CD4-positive, alpha-beta T cell (primary cell): ENCODE measurements at places on chromosomes 13 and 19.

- DNase-seq = no peak
These were observed 8.1 kb downstream of the CEACAM20 start for GRCh38 chr19:44521370-44521769.

DNA sequence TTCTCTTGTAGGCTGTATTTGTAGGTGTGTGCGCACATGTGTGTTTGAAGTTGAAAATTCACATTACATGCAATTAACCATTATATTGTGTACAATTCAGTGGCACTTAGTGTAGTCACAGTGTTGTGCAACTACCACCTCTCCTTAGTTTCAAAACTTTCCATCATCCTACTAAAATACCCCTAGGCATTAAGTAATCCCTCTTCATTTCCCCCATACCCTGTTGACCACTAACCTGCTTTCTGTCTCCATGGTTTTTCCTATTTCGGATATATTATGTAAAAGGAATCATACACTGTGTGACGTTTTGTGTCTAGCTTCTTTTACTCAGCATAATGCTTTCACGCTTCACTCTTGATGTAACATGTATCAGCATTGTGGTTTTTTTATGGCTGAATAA lies 16.1 kb downstream of the LSM14A start:
- DNase-seq = no peak

GRCh38 chr19:34994643-34995541 lies 5.2 kb upstream of the GRAMD1A start:
- no peak for DNase-seq

DNA sequence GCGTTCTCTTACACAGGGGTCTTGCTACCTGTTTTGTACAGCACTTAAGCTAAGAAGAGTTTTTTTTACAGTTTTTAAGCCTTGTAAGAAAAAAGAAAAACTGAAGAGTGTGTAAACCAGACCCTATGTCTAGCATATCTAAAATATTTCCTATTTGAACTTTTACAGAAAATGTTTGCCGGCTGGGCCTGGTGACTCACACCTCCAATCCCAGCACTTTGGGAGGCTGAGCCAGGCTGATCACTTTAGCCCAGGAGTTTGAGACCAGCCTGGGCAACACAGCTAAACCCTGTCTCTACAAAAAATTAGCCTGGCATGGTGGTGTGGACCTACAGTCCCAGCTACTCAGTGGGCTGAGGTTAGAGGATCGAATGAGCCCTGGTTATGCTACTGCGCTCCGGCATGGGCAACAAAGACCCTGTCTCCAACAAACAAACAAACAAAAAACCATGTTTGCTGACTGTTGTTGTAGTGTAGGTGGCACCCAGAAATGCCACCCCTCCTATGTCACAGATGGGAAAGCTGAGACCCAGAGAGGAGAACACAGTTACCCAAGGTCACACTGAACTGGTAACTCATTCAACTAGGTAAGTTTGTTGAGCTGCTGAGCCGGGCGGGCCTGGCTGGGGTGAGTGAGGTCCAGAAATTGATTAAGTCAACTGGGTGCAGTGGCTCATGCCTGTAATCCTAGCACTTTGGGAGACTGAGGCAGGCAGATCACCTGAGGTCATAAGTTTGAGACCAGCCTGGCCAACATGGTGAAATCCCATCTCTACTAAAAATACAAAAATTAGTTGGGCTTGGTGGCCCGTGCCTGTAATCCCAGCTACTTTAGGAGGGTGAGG lies 1.9 kb upstream of the VASP start:
- no peak for DNase-seq

- DNase-seq = no peak
These were observed 21.2 kb upstream of the SCEL start for GRCh38 chr13:77514336-77514726.

- peak; percentile 84 for DNase-seq
These were observed at the start of gene FCHO1 for GRCh38 chr19:17751103-17751911. FCHO1 (plus strand) TSS chr19:17751477; CDS start chr19:17755165, 3,688 bp downstream.

DNA sequence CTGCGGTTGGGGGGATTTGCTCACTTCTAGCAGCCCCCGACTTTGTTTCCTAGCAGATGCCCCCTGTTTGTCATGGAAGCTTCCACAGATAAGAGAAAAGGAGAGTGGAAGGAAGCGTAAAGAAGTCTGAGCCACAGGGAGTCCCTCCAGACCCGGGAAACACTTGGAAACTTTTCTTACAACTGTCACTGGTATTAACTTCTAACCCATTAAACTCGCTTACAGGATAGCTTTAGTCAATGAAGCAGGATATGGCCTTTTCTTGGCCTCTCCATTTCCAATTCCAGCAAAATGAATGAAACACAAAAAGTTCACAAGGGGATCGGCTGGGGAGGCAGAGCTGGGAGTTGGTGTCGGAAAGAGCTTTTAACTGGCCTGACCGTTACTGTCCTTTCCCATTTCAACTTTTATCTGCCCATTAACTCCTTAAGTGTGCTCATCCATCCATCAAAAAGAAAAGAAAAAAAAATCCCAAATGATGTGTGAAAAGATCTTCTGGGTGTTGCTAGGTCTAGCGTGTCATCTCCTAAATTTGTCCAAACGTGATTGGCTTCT lies 231.9 kb upstream of the ARGLU1 start:
- DNase-seq = no peak

DNA sequence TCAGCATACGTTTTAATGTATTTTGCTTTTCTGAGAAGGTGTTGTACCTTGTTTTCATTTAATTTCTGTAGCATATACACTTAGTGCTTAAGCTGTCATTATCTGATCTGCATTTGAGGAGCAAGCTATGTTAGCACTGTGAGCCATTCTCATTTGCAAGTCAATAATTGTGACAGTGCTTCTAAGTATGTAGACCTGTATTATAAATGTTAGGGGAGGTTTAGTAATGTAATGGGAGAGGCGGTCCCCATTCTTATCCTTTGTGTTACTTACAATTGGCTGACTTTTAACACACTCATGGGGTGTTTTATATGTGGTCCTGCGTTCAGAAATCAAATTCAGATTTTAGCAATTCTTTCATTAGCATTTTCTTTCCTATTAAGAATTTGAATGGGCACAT lies 90.2 kb downstream of the GPC6 start:
- no peak for DNase-seq

DNA sequence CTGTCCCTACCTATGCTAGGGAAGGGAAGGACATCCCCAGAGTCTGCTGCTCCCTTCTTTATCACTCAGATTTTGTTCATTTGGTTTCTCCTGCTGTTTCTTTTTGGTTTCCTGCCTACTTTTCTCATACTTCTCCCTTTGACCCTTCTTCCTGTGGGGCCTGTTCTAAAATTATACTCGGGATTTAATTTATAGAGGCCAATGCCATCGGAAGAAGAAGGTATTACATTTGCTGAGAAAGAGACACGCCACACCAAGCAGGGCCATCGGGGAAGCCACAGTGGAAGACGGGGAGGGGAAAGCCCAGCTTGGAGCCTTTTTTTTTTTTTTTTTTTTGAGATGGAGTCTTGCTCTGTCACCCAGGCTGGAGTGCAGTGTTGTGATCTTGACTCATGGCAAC lies 46.8 kb upstream of the FARP1 start:
- no peak for DNase-seq

- no peak for DNase-seq
These were observed 75.9 kb downstream of the FRY start for GRCh38 chr13:32107474-32107873.

DNA sequence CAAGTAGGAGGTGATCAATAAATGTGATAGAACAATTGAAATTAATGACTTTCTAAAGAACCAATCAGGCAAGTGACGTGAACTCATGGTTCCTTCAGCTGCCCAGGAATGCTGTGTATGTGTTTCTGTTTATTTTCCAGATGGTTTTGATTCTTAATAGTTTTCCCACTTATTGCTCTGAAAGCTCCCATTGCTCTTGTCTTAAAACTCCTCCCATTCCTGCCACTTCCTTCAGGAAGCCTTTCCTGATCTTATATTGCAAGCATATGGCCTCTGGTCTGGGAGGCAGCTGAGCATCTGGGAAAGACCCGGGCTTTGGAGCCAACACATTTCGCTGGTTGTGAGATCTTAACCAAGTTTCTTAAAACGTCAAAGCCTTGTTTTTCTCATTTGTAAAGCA lies 17.1 kb upstream of the LATS2 start:
- no peak for DNase-seq

GRCh38 chr13:31898378-31899071 lies 133.0 kb upstream of the FRY start:
- DNase-seq = no peak

DNA sequence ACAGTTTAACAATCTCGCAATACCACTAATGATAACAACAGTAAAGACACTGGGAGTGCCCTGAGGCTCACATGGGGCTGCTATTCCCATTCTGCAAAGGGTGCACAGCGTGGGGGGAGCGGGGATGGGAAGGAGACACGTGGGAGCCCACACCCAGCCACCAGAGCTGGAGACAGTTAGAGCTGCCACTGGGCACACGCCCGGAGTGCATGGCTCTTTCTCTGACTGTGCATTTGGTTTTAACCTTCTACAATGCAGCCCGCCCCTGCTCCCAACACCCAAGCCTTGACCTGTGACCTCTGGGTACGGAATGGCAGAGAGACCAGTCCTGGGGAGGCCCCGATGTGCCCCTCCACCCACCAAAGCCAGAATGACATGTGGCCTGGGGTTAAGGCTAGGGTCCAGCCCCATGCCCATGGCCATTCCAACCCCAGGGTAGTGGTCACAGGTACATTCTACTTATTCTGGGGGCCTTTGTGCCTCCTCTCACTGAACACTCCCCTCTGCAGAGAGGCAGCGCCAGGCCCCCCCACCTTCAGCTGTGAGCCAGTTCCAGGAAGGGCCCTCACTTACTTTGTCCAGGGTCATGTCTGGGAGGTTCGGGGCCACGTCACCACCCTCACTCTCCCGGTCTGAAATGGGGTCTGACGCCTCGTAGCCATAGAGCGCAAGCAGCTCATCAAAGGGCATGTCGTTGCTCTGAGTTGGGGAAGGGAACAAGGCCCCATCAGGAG lies 17.1 kb downstream of the MIER2 start:
- no peak for DNase-seq

GRCh38 chr13:76975863-76976262 lies 16.0 kb upstream of the CLN5 start:
- DNase-seq = no peak

- DNase-seq = no peak
These were observed 800 bp downstream of the ELL start for GRCh38 chr19:18520848-18521691.

- DNase-seq = no peak
These were observed 34.7 kb upstream of the PEPD start for GRCh38 chr19:33556261-33556660.

DNA sequence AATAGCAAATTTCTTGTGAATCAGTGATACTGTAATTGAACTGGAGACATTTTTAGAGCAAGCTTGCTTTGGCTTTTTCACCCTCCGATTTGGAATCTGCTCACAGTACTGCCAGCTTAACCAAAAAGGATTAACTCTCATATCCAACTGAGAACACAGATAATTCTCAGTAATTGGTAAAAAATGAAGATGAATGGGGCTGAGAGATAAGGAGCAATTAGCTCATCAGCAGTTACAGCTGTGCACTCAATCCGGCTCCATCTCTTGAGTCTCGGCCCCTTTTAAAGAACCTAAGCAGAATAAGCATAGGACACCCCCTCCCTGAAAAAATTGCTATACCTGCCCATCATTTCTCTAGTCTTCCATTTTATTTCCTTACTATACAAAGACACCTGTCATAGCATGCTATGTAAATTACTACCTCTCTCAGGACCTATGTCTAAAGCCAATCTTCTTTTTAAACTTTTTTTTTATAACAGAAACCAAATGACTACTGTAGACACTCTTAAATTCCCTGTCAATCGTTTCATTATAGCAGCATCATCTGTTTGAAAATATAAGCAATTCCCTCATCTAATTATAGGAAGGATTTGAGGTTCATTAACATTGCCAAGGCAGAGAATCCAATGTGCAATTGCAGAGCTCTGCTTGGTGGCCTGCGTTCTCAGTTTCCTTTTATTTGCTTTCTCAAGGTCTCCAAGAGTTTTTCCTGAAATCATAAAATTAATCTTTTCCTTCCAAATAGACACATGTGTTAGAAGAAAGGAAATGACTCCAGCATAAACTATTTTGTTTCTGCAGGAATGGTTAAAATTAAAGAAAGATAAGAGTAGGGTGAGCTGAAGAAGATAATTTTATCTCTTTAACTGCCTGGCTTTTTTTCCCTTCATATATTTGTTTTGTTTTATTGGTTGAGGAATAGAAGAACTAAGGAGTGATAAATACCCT lies 242.1 kb downstream of the DACH1 start:
- DNase-seq = no peak

DNA sequence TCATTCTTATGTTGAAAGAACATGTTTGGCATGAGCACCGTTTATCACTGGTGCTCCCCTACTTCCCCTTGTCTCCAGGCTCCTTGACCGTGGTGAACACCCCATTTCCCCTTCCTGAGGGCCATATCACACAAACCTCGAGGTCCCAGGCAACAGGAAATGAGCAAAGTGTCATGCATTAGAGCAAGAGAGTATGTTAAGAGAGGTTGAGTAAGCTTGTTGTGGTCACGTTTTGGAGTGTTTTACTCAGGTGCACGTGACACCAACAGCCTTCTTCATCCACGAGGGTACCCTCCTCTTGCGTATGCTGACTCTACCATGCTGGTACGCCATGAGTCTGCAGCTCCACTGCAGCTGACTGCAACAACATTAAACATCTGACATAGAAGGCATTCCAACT lies 482.2 kb upstream of the NBEA start:
- no peak for DNase-seq

DNA sequence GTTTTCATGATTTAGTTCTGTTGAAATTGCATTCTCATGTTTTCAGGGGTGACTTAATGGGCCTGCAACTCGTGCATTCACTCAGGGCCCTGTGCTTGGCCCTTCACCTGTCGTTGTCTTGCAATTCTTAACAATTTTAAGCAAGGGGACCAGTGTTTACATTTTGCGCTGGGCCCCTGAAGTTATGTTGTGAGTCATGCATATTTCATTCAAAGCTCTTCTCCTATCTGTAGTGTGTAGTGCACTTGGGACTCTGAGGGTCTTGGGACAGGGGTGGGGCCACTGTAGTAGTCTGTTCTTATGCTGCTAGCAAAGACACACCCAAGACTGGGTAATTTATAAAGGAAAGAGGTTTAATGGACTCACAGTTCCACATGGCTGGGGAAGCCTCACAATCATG lies 211.2 kb upstream of the RXFP2 start:
- DNase-seq = no peak

DNA sequence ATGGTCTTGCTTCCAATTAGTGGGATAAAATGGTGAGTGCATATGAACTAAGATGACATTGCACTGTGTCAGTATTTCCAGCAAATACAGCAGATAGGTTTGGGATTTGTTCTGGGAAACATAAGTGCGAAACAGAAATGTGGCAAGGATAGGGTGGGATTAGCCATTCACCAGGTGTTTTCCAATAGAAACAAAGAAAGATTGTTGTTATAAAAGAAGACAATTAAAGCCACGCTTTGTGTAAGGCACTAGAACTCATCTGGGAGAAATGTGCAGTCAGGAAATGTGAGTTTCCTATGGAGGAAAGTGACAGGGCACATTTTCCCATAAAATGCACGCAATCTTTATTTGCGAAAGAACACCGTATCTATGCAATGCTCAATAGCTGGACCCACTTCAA lies 1547.8 kb downstream of the EFNB2 start:
- no peak for DNase-seq

- no peak for DNase-seq
These were observed 553.9 kb downstream of the LMO7 start for GRCh38 chr13:76189882-76190519.
